SW480 (cell line): ENCODE measurements at places on chromosomes 13 and 19.

GRCh38 chr13:37914781-37915391 lies 45.3 kb upstream of the TRPC4 start:
- no peak for DNase-seq

- peak; percentile 80 for DNase-seq
These were observed 546 bp upstream of the ZNF546 start for GRCh38 chr19:39996218-39996810.

DNA sequence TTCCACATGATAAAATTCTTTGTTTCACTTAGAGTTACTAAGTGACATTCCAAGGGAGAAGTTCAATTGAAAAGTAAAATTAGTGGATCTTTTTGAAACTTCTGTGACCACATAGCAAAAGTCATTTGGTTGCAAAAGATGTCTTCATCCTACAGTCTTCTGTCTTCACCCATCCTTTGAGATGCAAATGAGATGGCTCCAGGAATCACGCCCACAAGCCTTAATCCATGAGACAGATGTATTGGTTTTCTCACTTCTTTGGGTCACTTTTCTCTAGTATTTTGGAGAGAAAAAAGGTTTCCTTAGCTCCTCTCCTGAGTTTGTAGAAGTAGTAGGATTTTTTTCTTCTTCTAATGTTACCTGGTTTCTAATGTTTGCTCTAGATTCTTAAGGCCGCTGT lies 259.5 kb upstream of the SLC10A2 start:
- no peak for DNase-seq

DNA sequence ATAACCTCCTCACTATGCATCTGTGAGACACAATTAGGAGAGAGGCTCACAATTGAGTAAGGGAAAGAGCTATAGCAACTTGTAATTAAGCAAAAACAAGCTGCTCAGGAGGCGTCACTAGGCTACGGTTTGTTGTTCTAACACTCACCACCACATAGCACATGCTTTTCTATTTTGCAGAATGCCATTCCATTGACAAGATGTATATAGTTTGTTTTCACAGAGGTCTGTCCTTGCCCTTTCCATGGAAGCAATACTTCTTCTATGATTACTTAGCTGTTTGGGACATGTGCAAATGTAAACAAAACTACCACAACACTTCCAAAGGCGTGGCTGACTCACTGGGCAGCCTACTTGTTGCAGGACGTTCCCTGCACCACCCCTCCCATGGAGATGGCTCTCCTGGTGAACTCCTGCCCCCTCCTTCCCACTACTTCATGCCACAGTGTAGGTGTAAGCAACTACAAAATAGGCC lies 33.9 kb upstream of the FAM216B start:
- peak; percentile 64 for DNase-seq

DNA sequence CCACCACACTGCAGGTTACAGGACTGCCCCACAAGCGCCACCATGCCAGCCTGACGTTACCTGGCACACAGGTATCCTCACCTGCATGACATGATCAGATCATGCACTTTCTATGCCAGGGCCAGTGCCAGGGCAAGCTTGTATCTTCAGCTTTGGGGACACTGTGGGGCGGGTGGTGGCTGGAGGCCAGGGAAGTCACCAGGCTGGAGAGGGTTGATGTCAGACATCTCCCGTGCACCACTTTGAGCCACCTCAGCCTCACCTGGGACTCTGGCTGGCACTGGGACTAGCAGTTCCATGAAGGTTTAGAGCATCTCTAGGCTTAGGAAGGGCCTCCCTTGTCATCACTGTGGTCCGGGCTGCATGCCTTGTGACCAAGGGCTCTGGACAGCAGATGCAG lies 97.2 kb downstream of the WTIP start:
- no peak for DNase-seq

GRCh38 chr13:39345982-39346381 lies 257.0 kb downstream of the LHFPL6 start:
- no peak for DNase-seq

DNA sequence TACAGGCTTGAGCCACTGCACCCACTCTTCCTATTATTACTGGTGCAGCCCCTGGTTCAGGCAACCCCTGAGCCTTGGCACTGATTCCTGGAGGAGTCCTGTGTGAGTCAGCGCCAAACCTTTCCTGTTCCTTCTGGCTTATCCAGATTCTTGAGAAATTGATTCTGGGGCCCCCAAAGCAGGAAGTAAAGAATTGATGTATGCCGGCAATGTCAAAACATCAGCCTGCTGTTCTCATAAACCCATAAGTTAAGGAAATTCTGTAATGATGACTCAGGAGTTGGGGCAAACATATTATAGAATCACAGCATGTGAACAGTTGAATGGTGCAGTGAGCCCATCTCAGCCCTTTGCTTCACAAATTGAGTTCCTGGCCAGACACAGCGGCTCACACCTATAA lies 1.4 kb upstream of the OR7G3 start:
- no peak for DNase-seq

GRCh38 chr19:23557381-23557780 lies 129.6 kb downstream of the ZNF675 start:
- no peak for DNase-seq

- no peak for DNase-seq
These were observed 48.5 kb downstream of the GAS6 start for GRCh38 chr13:113815151-113816058.

DNA sequence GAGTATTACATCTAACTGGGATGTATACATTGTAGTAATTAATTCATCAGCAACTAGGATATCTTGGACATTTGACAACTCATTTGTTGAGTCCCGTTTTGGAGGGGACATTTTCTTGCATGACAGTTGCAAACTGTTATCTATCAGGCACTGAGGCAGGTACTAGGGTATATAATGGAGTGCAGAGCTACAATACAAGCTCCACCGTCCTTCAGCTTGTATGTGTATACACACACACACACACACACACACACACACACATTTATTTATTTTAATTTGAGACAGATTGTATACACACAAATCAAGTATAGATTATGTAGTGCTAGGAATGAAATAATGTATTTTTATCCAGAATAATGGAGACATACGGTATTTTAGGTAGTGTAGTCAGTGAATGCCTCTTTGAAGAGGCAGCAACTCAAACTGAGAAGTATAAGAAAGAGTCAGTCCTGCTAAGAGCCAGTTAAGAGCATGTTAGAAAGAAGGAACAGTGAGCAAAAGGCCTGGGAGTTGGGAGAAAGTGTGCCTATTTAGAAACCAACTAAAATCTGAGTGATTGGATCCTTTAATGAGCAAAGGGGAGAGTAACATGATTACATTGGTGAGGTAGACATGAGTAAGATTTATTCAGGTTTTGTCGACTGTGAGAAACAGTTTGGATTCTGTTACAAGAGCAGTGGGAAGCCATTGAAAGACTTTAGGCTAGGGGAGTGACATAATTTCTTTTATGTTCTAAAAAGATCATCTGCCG lies 74.5 kb downstream of the NBEA start:
- DNase-seq, result no peak

DNA sequence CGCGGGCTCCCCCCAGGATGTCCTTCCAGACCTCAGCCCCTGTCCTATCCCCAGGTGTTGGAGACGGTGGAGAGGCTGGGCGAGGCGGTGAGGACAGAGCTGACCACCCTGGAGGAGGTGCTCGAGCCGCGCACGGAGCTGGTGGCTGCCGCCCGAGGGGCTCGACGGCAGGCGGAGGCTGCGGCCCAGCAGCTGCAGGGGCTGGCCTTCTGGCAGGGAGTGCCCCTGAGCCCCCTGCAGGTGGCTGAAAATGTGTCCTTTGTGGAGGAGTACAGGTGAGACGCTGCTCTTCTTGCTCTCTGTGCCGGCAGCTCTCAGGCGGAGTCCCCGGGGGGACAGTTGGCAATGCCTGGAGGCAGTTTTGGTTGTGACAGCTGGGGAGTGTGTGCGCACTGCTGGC lies 6.9 kb downstream of the TTYH1 start:
- no peak for DNase-seq

GRCh38 chr13:112060282-112060830 lies 6.6 kb upstream of the SOX1 start:
- DNase-seq, result no peak

GRCh38 chr19:11418549-11419506 lies at the start of gene RGL3:
RGL3 (minus strand) TSS chr19:11419314; CDS start chr19:11419278, 36 bp downstream.
- peak; percentile 48 for DNase-seq
